ENCODE measurements at places on chromosomes 13 and 19. TPM values are rescaled to one million over a fixed set of nuclear protein-coding genes. Genes with fewer than 3 reads are reported as not detected.

DNA sequence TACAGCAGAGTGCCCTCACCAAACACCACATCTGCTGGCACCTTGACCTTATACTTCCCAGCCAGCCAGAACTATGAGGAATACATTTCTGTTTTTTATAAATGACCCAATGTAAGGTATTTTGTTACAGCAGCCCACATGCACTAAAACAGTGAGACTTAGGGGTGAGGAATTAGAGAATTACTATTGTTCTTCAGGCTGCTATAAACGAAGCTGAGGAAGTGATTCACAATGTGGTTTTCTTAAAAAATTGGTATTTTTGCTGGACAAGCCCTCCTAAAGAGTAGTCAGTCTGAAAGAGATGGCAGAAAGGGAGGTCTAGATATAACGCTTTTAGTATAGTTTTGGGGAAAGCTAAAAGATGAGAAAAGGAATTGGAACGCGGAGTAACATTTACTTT, 101.0 kb downstream of the SLITRK6 start:
- DNase-seq, result no peak

- DNase-seq, result no peak
Observed at GRCh38 chr19:15864824-15865223, 33.0 kb downstream of the CYP4F2 start.

Gene COX6B2
- not detected for total RNA-seq

Gene CGB2
- total RNA-seq, result not detected

All from Right ventricle myocardium inferior (tissue), 1 donor.